Stimulated activated CD4-positive, alpha-beta T cell treated with anti-CD3 and anti-CD28 coated beads, Interleukin-4, amount 100 ng/mL, for 1 hour (primary cell): ENCODE measurements at places on chromosomes 6 and 20.

GRCh38 chr6:112338166-112338709 is 8.9 kb upstream of the RFPL4B start:
- DNase-seq = no peak

GRCh38 chr6:22363714-22364239 is 66.9 kb upstream of the PRL start:
- DNase-seq = no peak

- DNase-seq = no peak
Observed at GRCh38 chr6:3026791-3027626, 27.3 kb downstream of the NQO2 start.

DNA sequence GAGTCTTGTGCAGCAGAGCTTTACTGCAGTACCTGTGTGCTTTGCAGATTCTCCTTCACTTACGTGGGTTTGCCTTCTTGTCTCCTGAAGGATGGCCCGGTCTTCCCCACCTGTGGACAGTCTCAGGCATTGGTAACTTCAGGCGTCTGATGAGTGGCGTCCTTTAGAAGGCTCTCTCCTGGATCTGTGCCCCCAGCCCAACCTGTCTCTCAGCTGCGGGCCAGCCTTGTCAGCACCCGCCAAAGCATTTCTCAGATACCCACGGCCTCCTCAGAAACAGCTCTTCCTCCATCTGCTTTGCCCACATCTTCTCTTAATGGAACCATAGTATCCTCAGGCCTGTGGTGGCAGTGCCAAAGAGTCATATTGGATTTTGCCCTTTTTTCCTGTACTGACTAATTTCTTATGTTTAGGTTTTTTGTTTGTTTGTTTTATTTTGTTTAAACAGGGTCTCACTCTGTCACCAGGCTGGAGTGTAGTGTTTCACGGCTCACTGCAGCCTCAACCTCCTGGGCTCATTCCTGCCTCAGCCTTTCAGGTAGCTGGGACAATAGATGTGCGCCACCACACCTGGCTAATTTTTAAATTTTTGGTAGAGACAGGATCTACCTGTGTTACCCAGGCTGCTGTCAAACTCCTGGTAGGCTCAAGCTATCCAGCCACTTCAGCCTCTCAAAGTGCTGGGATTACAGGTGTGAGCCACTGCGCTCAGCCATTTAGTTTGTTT is 96.6 kb downstream of the ARID1B start:
- DNase-seq = no peak

DNA sequence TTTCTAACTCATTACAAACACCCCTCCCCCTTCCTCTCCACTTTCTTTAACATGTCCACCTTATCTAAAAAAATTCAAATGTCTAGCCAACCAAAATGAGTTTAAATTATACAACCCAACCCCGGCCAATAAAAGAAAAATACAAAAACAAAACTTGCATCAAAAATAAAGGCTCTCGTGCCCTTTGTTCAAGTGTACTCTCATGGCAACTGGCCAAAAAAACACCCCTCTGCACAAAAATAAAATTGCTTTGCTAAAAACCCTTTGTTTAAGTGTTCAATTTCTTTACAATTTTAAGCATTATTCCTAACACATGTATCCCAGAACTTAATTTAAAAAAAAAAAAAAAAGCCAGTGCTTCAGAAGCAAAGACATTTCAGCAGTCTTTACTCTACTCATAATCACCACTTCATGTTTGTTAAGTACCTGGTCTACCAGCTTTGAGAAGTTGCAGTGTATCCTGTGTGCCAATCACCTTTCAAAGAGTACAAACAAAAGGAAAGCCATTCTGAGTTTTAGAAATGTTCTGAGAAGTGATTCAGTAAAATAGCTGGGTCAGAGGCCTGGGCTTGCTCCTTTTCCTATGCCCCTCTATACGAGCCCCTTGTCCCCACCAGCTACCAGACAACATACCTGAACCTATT is 87.5 kb downstream of the MDN1 start:
- no peak for DNase-seq

- DNase-seq = no peak
Observed at GRCh38 chr6:25315194-25316177, 36.3 kb downstream of the CARMIL1 start.

DNA sequence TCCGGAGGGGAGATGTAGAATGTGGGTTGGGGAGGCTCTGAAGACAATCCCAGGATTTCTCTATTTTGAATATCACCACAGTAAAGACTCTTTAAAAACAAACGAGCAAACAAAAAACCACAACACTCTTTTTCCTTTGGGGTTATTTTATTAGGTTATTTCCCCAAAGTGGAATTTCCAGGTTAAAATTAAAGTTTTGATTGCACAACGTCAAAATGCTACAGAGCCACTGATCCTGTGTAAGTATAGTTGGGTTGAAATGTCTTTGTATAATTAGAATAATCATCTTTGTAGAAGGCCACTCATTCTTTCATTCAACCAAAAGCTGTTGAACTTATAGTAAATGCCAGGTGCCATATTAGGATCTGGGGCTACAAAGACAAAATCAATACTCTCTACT is 19.6 kb upstream of the PIM1 start:
- DNase-seq = no peak

DNA sequence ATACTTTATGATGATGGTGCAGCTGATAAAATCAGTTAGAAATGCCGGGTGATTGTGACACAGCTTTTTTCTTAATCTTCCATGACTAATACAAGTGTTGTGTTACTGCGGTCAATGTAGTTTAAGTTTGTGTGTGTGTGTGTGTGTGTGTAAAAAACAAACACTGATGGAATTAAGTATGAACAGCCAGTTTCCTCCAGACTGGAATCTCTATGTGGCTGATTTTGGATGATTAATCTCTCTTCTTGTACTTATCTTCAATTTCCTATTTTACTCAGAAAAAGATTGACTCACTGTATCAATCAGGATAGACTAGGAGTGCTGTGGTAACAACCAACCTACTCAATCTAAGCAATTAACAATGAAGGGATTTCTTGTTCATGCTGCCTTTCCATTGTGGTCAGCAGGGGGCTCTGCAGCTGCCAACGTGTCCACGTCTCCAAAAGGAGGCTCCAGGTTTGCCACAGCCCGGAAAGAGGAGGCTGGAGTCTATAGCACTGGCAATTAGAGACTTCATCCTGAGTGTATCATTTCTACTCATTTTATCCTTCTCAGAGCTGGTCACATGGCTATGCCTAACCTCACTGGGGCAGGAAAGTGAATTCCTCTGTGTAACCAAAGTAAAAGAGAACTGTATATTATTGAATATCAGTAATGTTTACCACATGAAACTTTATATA is 107.7 kb downstream of the CD109 start:
- no peak for DNase-seq

- no peak for DNase-seq
Observed at GRCh38 chr6:1832844-1833787, 223.4 kb downstream of the FOXC1 start.

GRCh38 chr6:31621991-31622390 is 1.5 kb downstream of the PRRC2A start:
- no peak for DNase-seq

DNA sequence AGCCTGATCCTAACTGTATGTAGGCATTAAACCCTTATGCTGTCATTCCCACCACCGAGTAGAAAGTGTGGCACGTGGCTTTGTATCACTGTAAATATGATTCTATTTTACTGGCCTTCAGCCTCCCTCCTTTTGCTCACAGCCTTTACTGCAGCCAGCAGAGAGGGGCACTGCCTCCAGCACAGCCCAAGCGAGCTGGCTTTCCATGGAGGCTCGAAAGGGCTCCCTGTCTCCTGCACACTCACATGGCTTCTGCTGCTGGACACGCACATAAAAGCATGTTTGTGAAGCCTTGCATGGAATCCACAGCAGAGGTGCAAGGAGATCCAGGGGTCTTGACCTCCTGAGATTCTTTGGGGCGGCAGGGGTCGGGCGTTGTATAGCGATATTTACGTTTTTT is 51.3 kb downstream of the RNASET2 start:
- no peak for DNase-seq

DNA sequence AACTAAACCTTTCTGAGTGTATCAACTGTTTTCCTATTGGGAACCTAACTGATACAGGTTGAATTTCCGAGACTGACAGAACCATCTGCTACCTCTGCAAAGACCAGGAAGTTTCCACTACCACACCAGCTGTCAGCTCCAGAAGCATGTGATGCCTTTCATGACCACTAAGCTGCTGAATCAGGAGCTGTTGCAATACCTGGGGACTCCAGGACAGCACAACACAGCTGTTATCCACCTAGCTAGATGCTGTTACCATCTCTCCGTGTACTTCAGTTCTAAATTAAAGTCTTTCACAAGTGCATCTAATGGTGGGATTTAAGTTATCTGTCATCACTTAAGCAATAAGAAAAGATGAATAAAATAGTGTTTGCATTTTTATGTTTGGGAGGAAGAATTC is 158.2 kb upstream of the IMPG1 start:
- no peak for DNase-seq

DNA sequence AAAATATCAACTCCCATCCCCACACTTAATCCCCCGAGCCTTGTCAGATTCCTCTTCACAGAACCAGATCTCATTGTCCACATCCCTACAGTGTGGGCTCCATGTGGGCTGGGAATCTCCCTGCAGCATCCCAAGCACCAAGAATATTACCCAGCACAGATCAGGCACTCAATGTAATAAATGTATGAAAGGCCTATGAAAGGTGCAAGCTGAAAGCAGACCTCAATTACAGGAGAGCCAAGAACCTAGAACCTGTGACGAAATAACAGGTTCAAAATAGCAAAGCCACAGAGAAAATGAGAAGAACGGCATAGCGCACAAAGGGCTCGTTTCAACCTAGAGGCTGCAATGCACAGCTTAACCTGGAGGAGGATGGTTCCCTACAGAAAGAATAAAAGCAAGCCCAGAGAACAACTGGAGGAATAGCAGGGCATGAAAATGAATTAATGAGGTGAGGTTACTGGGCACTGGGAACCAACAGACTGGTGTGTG is 3.1 kb downstream of the SLC23A2 start:
- no peak for DNase-seq

- DNase-seq = no peak
Observed at GRCh38 chr6:12718015-12718414, 1.4 kb downstream of the PHACTR1 start.

- DNase-seq = no peak
Observed at GRCh38 chr6:163828038-163828795, 413.7 kb downstream of the QKI start.

DNA sequence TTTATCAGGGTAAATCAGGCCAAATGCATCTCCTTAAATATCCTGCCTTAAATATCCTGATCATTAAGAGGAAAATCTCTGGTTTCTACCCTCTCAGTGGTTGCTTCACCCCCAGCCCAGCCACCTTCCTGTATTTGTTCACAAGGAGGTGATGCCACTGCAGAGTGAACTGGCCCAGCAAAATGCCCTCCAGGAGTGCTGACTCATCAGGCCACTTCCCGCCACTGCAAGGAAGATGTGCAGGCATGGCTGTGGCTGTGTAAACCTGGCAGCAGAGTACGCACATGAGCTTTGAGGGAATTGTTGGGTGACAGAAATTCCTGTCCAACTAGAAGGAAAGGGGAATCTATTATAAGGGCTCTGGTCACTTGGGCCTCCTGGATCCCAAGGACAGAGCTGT is 13.8 kb downstream of the NQO2 start:
- DNase-seq = no peak

- no peak for DNase-seq
Observed at GRCh38 chr6:110018486-110018885, 40.4 kb downstream of the GPR6 start.

- no peak for DNase-seq
Observed at GRCh38 chr20:13419477-13419876, 198.4 kb downstream of the ISM1 start.

- DNase-seq = no peak
Observed at GRCh38 chr6:101114703-101115102, 233.6 kb upstream of the ASCC3 start.

- no peak for DNase-seq
Observed at GRCh38 chr20:40232273-40232672, 456.8 kb downstream of the MAFB start.
